ENCODE measurements at places on chromosomes 3 and 15.

GRCh38 chr3:197807969-197808587 lies 17.0 kb downstream of the LRCH3 start:
- DNase-seq = peak; percentile 55

- peak; percentile 9 for DNase-seq
These were observed 27.7 kb downstream of the MAGI1 start for GRCh38 chr3:66010739-66011655.

GRCh38 chr3:27666708-27667107 lies 55.4 kb downstream of the EOMES start:
- peak; percentile 96 for DNase-seq

DNA sequence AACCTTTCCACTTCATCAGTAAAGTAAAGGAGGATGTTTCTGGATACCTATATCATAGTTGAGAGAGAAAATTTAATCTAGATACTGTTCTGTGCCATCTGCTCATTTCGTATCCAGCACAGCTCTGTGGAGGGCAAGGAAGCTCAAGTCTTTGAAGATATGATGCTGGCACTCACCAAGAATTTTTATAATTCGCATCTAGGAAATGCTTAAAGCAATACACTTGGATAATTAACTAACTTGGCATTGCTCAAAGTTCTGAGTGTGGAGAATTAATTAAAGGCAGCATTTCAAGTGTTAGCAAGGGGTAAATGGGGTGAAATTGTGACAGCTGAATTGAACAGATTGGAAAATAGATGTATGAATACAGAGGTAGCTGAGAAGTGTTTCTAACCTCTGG lies 213.2 kb downstream of the KCNMB2 start:
- DNase-seq = no peak

DNA sequence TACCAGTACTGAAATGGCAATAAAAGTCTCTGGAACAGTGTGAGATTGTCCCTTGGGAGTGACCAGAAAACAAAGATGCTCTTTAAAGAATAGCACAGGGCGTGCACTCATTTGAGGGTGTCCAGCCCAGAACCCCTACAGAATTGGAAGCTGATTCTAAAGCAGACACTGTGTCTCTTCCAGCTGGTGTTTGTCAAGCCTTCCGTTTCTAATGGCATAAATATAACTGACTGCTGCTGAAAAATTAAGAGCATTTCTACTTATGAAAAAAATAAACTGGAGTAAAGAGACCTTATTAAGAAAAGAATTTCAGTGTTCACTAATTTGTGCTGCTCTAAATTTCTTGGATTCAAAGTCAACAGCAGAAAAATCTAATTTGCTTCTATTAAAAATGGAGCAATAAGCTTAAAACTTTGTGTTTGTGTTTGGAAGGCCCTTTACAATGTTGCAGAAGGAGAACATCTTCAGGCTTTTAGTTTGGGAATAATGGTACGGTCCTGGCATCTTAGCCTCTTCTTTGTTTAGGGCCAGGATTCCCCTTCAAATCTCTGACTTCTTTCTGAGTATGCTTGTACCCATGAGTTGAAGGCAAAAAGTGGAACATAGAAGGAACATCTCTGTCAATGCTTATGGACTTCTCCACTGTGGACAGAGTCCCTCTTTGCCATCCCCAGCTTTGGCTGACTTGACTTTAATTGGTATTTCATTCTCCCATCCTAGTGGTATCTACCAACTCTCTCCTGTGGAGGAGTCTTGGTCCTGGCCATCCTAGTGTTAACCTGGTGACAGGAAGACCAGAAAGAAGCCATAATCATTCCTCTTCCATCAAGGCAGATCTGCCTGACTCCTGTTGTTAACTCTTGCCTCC lies 65.9 kb downstream of the THSD4 start:
- no peak for DNase-seq

DNA sequence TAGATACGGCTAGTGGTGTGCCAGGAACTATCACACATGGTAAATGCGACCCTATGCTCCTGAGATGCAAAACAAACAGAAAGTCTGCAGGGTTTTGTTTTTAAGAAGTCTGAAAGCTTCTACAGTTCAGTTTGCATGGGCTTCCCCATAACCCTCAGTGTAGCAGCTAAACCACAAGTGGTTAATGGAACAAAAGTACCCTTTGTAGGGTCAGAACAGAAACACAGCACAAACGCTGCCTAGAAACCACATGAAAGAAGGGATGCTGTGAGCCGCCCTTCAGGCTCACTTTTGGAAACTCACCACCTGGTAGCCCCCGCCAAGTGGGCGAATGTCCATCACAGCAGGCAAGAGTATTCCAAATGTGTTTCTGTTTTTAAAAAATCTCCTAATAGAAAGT lies 46.2 kb downstream of the CTDSPL start:
- DNase-seq = peak; percentile 78

DNA sequence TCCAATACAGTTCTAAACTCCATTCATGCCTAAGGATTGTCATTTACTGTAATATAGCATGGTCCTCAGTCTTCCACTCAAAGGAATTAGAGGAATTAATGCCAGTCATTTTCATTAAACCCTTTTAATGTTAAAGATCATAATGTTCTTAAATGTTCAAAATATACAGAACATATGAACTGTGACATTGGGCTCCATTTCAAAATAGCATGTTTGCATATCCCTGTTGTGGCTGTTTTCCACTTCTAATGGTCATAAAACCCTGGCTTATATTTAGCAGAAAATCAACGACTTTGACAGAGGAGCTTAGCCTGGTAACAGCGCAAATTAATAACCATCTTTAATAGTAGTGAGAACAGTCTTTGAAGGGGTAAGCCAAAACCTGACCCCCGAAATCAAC lies 260.7 kb downstream of the UBE2E2 start:
- DNase-seq = no peak

- no peak for DNase-seq
These were observed 842.4 kb downstream of the TBL1XR1 start for GRCh38 chr3:176354843-176355242.

DNA sequence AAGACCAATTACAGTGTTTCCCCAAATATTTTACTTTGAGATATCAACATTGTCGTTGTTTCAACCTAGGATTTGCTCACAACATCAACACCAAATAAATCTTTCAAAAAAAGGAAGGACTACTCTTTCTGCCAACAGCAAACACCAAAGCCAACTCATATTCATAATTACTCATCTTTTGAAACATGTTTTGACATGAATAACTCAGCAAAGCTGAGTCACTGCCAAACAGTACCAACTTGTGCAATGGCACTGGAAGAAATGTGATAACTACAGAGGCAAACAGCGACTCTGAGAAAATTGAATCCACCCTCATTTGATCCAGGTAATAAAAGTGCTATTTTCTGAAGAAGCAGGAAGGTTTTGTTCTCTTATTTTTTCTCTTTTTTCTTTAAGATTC lies 67.2 kb downstream of the PEX5L start:
- DNase-seq = peak; percentile 17

DNA sequence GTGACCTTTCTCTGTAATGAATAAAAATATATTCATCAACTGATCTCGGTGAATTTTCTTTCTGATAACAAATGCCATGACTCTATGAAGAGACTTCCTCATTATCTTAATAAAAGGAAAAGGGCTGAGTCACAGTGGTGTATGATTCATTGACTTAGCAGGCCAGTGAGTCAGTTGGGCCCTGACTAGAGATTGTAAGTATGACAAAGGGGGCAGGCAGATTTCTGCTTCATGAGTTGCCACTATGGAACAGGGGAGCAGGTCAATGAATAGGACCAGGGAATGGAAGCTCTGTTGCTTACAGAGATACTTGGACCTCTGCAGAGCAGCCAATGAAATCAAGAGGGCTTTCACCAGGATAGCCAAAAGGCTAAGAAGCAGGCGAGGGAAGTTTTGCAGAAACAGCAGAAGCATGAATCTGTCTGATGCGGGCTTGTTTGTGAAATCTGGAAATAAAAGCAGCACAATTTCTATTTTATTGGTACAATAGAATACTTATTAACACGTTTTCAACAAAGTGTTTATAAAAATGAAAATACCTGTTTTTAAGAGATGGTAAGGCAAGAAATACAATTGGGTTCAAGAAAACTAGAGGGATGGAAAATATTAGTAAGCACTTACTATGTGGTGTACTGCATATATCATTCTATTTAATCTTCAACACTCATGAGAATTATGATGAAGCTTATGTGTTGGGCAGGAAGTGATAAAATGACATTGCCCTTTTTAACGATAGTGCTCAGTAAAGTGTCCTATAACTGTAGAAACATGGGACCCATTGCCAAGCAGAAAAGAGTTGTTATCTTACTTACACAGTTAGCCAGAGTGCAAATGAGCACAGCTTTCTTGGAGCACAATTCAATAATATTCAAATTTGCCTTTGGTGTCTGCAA lies 169.8 kb upstream of the MYRIP start:
- peak; percentile 93 for DNase-seq

DNA sequence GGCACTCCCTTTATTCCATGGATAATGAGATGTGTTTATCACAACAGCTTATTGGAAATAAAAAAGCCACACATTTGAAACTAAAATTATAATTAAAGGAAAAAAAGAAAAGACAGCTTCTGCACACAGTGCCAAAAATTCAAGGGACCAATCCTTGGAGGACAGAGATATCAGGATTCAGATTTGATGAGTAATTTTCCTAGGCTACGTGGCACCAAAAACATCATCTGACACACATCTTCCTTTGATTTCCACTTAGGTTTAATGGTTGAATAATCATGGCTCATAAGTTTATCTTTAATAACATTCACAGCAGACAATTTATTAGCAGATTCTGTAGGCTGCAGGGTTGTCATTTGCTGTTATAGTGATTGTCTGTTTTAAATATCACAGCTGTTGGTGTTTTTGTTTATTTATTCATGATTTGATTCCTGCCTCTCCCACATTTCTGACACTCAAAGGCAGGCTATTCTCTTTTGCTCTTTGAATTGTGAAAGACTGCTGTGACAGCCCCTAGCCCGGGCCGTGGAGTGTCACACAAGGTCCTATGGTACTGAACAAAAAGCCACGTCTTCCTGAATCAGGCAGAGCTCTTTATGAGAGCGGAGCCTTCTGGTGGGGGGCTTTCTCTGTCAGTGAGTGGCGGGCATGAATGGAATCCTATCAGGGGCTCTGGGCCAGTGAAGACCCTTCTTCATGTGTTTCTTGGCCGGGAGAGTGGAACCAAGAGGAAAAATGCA lies 708.5 kb downstream of the SQOR start:
- DNase-seq = no peak

DNA sequence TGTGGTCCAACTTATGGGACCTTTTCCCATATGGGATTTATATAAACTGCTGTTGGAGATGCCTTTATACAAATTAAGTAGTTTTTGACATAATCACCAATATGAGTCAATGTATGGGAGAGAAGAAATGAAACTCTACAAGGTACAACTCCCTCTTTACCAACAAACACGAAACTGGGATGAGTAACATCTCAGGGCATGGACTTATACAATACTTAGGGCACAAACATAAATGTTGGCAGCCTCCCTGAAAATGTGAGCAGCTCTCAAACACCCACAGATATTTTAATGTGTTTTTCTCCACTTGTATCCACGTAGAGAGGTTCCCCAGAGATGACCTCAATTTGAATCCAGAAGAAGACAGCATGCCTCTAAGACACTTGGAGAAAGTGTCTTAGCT lies 161.6 kb downstream of the MAGI1 start:
- DNase-seq = no peak

DNA sequence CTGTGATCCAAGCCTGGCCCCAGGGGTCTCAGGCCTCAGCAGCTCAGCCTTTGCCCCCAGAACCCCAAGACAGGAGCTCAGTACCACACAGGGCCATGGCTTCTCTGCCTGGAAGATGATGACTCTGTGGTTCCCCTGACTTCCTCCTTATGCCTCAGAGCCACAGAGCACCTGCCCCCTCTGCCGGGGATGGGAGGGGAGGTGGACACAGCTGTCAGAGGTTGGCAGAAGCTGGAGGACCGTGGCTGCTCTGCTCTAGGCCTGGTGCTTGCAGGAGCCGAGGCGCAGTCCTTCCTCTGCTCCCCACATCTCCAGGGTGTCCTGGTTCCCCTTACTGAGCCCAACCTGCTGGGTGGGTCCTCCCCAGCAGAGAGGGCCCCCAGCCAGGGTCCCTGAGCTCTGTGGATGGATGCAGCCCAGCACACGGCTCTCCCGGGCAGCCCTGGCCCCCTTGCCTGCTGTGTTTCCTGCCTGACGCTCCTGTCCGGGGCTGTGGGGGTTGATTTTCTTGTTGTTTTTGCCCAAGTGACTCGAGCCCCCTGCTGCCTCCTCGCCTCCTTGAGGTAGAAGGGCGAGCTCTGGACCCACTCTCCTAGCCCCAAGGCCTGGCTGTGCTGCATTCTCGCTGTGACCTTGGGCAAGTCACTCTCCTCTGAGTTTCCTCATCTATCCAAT lies 36.6 kb downstream of the PSTPIP1 start:
- peak; percentile 58 for DNase-seq

DNA sequence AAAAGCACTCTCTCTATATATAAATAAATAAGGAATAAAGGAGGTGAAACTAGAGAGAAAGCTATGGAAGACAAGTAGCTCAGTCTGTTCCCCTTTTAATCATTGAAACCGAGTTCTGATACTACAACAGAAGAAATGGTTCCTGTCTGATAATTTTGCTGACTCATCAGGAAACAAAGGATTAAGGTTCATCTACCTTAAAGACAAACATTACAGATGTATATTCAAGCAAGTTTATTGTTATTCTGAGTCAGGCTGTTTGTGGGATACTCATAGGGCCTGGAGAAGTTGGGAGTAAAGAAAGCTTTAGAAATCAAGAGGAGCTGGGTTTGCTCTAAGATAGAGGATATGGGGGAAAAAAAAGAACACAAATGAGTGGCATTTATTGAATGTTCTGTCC lies 566.0 kb downstream of the ROBO2 start:
- no peak for DNase-seq

GRCh38 chr15:79593119-79593869 lies 161.2 kb downstream of the MINAR1 start:
- DNase-seq = peak; percentile 50

- no peak for DNase-seq
These were observed 514 bp downstream of the PLS1 start for GRCh38 chr3:142596726-142597088.

DNA sequence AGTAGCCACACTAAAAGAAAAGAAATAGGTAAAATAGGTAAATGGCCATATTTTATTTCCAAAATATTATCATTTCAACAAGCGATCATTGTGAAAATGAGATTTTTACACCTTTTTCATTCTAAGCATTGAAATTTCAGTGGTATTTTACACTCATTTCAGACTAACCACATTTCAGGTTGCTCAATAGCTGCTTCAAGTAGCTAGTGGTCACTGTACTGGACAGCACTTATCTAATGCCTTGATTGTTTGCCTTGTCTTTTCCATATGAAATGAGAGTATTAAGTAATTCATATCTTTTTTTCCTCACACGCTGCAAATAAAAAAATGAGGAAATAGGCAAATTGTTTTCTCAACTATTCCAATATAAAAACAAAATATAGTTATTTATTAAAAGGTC lies 332.8 kb downstream of the NLGN1 start:
- DNase-seq = peak; percentile 41

DNA sequence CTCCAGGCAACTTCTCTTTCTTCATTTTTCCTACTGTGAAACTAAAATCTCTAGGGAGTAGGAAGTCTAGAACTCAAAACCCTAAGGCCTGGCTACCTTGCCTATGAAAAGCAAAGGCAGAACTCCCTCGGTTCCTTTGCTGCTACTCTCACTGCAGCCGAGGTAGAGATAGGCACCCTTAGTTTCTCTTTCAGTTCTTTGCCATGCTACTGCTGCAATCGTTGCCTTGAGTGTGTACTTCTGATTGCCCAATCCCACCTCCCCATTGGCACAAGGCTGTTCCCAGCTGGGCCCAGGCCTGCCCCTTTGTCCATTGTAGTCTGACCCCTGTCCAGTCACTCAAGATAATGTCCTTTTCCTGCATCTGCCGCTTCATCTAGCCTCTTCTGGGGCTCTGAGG lies 92.3 kb upstream of the MRPS22 start:
- peak; percentile 22 for DNase-seq

Data from choroid plexus epithelial cell (primary cell).